ENCODE measurements at places on chromosomes 3 and 15.
A peak's percentile ranks its signal among the peaks of the same experiment; 100 is the strongest.

DNA sequence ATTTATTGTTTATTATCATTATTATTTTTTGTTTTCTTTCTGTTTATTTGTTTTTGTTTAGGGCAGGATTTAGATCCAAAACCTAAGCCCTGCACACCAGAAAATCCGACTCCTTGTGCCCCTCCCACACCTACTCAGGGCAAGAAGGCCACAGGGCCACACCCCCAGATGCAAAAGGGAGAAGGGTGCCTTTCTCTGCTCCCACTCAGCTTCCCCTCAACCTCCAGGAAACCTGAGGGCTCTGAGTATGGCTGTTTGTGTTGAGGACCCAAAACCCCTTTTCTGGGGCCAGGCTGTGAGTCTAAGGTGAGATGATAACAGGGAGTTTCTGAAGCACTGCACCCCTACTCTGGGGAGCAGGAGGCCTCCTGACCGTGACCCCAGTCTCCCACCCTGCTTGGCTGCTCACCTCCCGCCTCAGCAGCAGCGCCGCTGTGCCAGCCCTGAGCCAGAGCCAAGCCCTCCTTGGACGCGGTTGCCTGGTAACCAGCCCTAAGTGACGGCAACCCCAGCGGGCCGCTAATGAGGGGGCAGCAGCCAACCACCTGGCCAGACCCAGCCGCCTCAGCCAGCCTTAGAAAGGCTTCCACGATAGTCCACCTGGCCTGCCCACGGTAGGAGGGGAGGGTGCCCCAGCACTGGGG, 6.4 kb upstream of the C15orf39 start:
- DNase-seq = peak; percentile 61

- peak; percentile 35 for DNase-seq
Measured at GRCh38 chr3:22372292-22373062, 621.5 kb upstream of the ZNF385D start.

GRCh38 chr3:86239946-86240345, 751.0 kb downstream of the VGLL3 start:
- DNase-seq = no peak

DNA sequence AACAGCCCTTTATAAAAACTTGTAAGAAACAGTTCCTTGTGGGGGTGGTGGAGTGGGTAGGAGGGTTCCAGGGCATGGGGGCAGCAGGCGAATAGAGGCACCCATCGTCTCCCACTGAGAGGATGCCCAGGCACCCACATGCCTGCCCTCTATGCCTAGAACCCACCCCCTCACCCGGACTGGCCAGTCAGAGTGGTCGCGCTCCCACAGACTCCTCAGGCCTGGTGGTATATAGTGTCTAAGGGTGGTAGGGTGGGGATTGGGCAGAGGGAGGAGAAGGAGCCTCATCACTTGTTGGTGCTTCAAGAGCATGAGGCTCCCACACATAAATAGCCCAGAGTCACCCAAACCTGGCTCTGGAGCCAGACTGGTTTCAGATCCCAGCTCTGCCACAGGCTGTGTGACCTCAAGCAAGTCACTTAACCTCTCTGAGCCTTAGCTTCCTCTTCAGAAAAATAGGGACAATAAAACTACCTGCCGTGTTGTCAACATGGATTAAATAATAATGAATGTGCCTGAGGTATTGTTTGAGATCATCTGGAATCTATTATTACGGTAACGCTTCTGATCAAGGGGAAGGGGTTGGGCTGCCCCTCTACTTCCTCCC, 262.1 kb downstream of the UACA start:
- DNase-seq = no peak

GRCh38 chr3:194488055-194488742, 1.4 kb upstream of the ATP13A3 start:
- no peak for DNase-seq

- DNase-seq = no peak
Measured at GRCh38 chr3:13123013-13123654, 49.9 kb upstream of the IQSEC1 start.

Measured in right lung (tissue), 10 donors.